Left renal cortex interstitium (tissue), 4 donors: ENCODE measurements at places on chromosomes 4 and X. TPM values are rescaled to one million over a fixed set of nuclear protein-coding genes. Genes with fewer than 3 reads are reported as not detected.
A peak's percentile ranks its signal among the peaks of the same experiment; 100 is the strongest.

The SYTL4 gene
- 23.7 TPM for polyA plus RNA-seq

DNA sequence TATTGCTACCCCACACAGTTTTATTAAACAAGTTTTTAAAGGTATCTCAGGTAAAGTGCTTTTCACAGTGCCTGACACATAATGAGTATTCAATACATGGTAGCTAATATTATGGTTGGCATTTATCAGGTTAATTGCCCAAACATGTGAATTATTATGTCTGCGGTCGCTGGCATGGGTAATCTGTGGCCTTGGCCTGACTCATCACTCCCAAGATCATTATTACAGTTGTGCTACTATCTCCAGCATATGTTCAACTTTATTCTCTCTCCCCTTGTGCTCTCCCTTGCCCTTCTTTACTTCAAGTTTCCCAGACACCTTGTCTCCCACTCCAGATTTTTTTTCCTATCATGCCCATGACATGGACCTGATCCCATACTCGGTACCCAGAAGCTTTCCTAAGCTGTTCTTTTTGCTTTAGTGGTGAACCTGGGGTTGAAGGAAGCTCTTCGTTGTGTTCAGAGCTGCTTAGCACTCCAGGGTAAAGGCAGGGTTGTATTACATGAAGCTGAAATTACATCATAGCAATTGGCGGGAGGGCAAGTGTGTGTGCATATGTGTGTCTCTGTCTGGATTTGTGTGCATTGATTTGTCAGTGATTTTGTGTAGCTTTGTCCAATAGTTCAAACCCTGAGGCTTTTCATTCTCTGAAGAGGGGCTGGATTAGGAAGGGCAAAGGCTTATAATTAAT is 176.5 kb upstream of the NRK start:
- no peak for DNase-seq

GRCh38 chr4:94621491-94622080 is 136.2 kb upstream of the BMPR1B start:
- no peak for DNase-seq

The CRMP1 gene
- polyA plus RNA-seq, result 49.8 TPM

GRCh38 chr4:140004549-140004895 is 149.5 kb downstream of the MAML3 start:
- DNase-seq, result no peak

GRCh38 chr4:89586864-89587263 is 250.1 kb downstream of the SNCA start:
- no peak for DNase-seq

The RTL3 gene
- not detected for polyA plus RNA-seq

DNA sequence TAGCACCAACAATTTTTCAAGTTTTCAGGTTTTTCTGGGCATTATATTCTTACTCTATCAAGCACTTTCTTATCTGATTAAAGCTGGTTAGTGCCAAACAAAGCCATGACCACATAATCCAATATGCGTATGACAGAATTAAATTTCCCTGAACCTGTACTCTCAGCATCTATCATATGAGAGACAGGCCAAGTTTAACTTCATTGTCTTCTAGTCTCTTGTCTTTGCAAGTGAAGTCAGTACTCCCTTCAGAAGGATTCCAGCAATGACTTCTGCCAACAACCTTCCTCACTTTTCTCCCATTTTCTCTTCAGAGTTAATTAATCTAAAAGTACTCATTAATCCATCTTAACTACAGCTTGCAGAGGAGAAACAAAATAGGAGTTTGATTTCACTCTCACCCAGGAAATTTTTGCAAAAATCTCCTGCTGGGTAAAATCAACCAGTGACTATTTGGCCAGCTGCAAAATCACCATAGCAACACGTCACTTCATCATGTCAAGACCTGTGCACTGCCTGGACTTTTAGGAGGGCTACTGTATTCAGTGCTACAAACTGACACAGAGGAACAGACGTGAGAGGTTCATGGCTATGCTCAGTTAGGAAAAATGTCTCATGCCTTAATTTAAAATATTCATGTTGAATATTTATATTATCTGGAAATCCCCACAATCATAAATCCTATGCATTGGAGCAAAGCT is 208.4 kb downstream of the ANTXR2 start:
- DNase-seq, result no peak

DNA sequence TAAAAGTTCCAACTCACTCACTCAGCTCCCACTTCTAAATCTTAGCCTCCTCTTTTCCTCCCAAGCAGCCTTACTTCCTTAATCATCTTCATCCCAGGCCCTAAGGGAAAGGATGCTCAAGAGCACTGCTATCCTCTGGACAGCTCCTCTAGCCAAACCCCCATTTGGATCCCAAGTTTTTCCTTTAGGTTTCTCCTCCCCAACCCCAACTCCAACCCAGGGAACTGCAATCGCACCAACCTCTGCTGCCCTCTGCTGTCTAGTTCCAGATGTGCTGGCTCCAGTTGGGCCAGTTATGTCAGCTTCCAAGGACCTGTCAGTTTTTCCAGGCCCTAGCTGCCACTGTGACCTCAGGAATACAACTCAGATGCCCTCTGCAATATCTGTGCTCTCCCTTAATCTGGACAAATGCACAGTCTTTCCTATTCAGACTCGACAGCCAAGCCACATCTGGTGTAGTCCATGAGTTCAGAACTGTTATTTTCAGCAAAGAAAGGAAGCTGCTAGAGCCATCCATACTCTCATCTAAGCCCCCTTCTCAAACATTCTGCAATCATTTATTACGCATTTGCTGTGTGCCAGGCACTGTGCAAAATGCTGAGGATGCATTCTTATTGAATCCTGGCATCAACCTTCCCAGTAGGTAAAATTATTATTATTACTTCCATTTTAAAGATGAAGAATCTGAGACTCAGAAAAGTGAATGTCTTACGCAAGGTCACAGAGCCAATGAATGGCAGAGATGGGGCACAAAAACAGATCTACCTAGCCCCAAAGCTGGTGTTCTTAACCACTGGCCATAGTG is 12.3 kb upstream of the XPNPEP2 start:
- DNase-seq, result peak; percentile 9

The UBA1 gene
- 207 TPM for polyA plus RNA-seq

DNA sequence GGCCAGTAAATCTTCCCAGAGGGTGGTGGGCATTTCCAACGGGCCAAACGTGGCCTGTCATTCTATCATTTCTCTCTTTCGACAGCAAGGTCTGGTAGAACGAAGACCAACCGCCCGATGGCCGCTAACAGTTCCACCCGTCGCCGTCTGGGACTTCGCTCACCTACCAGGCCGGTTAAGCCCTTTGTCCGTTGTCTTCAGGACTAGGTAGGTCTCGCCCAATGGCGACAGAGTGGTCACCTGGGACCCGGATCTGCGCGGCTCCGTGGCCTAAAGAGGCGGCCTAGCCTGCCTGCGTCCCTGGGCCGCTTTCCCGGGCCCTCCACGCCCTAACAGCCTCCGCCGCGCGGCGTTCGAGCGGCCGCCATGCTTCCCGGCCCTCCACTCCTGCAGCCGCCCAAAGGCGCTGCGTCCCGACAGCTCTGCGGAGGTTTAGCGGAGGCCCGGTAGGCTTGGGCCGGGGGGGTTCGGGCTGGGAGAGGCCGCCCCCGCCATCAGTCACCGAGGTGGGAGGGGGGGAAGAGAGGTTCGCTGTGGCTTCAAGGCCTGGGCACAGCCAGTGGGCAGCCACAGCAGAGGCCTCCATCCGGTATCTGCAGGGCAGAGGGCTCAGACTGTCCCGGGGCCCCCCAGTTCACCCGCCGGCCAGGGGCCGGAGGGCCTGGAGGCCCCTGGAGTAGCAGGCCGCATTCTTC is 194.0 kb upstream of the BRWD3 start:
- DNase-seq, result no peak

GRCh38 chr4:138736362-138736761 is 279.2 kb upstream of the NOCT start:
- DNase-seq, result no peak

The NDNF gene
- polyA plus RNA-seq, result 57.9 TPM

DNA sequence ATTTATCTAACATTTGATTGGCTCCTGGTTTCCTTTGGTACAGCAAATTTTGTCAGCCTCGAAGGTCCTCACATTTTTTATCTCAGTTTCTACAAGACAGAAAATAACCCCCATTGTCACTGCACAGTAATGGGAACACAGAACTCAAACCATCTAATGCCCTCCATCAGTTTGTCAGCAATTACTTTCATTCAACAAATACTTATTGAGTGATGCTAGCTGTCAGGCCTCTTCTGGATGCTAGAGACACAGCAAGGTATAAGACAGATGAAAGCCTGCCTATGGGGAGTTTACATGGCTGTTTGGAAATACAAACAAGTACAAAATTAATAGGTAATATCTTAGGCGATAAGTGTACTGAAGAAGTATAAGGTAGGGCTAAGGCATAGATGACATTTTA is 5.0 kb upstream of the HTN3 start:
- no peak for DNase-seq

The PAGE2B gene
- polyA plus RNA-seq, result not detected

GRCh38 chrX:45710081-45710801 is 509.6 kb upstream of the DIPK2B start:
- DNase-seq, result no peak

- DNase-seq, result no peak
These were observed 63.1 kb downstream of the SLC10A7 start for GRCh38 chr4:146458594-146458993.

GRCh38 chr4:159145992-159146330 is 43.1 kb downstream of the RAPGEF2 start:
- no peak for DNase-seq

DNA sequence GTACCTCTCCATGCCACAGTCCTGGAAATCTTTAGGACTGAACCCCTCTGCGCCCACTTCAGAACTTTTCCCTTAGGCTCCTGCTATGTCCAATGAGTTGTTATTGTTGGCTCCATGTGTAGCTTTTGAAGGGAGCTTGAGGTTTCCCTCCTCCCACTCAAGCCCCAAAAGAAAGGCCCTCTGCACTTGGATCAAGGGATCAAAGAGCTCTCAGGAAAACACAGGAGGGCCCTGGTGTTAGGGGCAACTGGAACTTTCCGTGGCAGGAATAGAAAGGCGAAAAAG is 135.0 kb downstream of the RASL11B start:
- DNase-seq, result no peak

DNA sequence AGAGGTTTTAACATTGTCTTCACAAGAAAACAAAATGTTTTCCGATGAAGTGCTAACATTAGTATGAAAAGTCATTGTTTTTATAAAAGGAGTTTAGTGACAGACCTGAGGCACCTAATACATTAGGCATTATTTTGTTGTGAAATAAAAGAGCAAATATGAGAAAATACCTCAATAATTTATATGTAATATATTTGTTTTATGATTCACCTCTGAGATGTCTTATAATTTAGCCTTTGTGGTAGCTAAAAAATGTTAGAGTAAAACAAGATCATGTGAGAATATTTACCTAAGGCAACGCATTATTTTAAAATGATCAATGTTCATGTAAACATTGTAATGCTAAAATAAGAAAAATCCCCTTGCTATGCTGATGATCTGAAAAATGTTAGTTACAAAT is 100.9 kb upstream of the WDFY3 start:
- DNase-seq, result no peak

- no peak for DNase-seq
These were observed 6.7 kb downstream of the SRD5A3 start for GRCh38 chr4:55352726-55353125.

GRCh38 chr4:92514627-92515026 is 210.9 kb downstream of the GRID2 start:
- no peak for DNase-seq

GRCh38 chr4:70360460-70360859 is at the start of gene SMR3A:
TSS of gene SMR3A (plus strand) at chr4:70360760. CDS start at chr4:70362116, 1,356 bp downstream.
- DNase-seq, result no peak

DNA sequence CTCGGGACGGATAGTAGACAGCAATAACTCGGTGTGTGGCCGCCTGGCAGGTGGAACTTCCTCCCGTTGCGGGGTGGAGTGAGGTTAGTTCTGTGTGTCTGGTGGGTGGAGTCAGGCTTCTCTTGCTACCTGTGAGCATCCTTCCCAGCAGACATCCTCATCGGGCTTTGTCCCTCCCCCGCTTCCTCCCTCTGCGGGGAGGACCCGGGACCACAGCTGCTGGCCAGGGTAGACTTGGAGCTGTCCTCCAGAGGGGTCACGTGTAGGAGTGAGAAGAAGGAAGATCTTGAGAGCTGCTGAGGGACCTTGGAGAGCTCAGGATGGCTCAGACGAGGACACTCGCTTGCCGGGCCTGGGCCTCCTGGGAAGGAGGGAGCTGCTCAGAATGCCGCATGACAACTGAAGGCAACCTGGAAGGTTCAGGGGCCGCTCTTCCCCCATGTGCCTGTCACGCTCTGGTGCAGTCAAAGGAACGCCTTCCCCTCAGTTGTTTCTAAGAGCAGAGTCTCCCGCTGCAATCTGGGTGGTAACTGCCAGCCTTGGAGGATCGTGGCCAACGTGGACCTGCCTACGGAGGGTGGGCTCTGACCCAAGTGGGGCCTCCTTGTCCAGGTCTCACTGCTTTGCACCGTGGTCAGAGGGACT is 5.7 kb upstream of the MSANTD1 start:
- DNase-seq, result no peak
